ENCODE measurements at places on chromosomes 5 and 9.

- H3K4me3 ChIP-seq = no peak overlapping the region
- no peaks in the 10 kb centered on the region for H3K4me1 ChIP-seq
- H3K27me3 ChIP-seq = no peaks in the 10 kb centered on the region
- H3K36me3 ChIP-seq = peaks cover 1% of the 10 kb centered on the region
- H3K27ac ChIP-seq = no peak overlapping the region
These were observed 16.9 kb downstream of the NNT start for GRCh38 chr5:43619911-43620310.

- no peak overlapping the region for H3K4me3 ChIP-seq
- no peak overlapping the region for H3K27ac ChIP-seq
- no peaks in the 10 kb centered on the region for H3K4me1 ChIP-seq
- DNase-seq = no peak
- H3K36me3 ChIP-seq = no peaks in the 10 kb centered on the region
These were observed 438.5 kb upstream of the RGMB start for GRCh38 chr5:98334946-98335345.

GRCh38 chr5:138469540-138470321 is 4.5 kb downstream of the EGR1 start:
- peak overlapping the region; percentile 88 for H3K27ac ChIP-seq
- no peak overlapping the region for H3K4me3 ChIP-seq
- H3K27me3 ChIP-seq = no peaks in the 10 kb centered on the region
- H3K36me3 ChIP-seq = peaks cover 9% of the 10 kb centered on the region
- H3K4me1 ChIP-seq = peaks cover 10% of the 10 kb centered on the region

DNA sequence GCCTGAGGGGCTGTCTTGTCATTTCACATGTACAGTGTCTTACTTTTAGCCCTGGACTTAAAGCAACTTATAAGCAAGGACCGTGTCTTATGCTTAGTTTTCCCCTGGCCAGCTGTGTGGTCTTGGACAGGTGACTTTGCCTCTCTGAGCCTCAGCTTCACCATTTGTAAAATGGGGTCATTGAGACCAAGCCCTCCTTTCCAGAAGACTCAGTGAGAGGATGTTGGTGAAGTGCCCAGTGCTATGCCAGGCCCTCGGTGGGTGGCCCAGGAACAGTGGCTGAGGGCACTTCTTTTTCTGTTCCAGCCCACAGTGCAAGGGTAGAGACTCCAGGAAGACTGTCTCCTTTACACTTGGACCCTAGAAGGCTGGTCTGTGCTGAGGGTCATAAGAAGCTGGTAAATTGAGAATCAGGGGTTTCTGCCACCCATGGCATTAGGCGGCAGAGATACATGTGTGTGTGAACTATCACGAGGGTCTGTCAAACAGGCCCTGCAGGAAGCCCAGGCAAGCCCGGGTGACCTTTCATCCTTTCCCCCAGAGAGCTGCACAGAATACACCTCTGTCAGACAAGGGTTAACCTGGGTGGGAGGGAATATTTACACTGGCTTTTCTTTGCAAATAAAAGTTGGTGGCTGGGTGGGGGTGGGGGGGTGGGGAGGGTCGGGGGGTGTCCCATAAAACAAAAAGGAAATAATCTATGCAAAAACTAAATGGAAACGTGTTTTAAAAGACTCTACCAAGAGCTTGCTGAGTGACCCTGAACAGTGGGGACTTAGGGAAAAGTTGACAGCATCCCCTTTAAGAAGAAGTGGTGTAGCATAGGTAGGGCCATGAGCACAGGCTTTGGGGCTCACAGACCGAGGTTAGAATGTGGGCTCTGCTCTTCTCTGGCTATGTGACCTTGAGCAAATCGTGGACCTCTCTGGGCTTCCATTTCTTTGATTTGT is 20.4 kb upstream of the KIF12 start:
- H3K27ac ChIP-seq = no peak overlapping the region
- no peaks in the 10 kb centered on the region for H3K27me3 ChIP-seq
- no peak overlapping the region for H3K4me3 ChIP-seq
- H3K36me3 ChIP-seq = no peaks in the 10 kb centered on the region
- H3K4me1 ChIP-seq = peaks cover 58% of the 10 kb centered on the region

GRCh38 chr9:672851-673250 is 168.6 kb upstream of the DMRT1 start:
- no peaks in the 10 kb centered on the region for H3K36me3 ChIP-seq
- H3K27me3 ChIP-seq = no peaks in the 10 kb centered on the region
- H3K27ac ChIP-seq = no peak overlapping the region
- H3K4me3 ChIP-seq = no peak overlapping the region

GRCh38 chr9:128276574-128277270 is 646 bp downstream of the SWI5 start:
- peak overlapping the region; percentile 69 for H3K4me3 ChIP-seq
- no peaks in the 10 kb centered on the region for H3K36me3 ChIP-seq
- peaks cover 5% of the 10 kb centered on the region for H3K4me1 ChIP-seq
- H3K27me3 ChIP-seq = no peaks in the 10 kb centered on the region
- H3K27ac ChIP-seq = peak overlapping the region; percentile 97
- DNase-seq = no peak

GRCh38 chr5:154568589-154568988 is 90.6 kb upstream of the HAND1 start:
- H3K27me3 ChIP-seq = no peaks in the 10 kb centered on the region
- no peak overlapping the region for H3K4me3 ChIP-seq
- no peak for DNase-seq
- H3K36me3 ChIP-seq = no peaks in the 10 kb centered on the region
- H3K27ac ChIP-seq = no peak overlapping the region
- H3K4me1 ChIP-seq = no peaks in the 10 kb centered on the region

GRCh38 chr5:173472784-173473278 is 143.6 kb downstream of the BOD1 start:
- H3K4me3 ChIP-seq = no peak overlapping the region
- no peaks in the 10 kb centered on the region for H3K36me3 ChIP-seq
- H3K27ac ChIP-seq = no peak overlapping the region
- no peak for DNase-seq

GRCh38 chr5:107155707-107156106 is 515.0 kb downstream of the EFNA5 start:
- no peaks in the 10 kb centered on the region for H3K27me3 ChIP-seq
- no peak for DNase-seq
- no peaks in the 10 kb centered on the region for H3K36me3 ChIP-seq
- no peak overlapping the region for H3K4me3 ChIP-seq

DNA sequence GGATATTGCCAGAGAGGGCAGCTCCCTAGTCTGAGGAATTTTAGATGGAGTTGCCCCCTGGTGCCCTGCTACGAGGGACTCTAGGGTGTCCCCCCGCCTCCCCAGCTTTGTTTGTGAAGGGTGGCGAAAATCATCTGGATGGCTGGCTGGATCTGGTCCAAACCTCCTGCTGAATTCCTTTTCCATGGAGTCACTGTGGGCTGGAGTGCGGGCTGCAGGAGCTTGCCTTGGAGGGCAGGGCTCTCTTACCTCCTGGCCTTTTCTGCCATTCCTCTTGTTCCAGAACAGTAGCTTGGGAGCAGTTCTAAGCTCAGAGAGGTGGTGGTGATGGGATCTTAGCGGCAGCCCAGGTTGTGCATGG is 2.1 kb downstream of the SYNPO start:
- peaks cover 67% of the 10 kb centered on the region for H3K4me1 ChIP-seq
- no peak overlapping the region for H3K4me3 ChIP-seq
- no peak overlapping the region for H3K27ac ChIP-seq
- no peaks in the 10 kb centered on the region for H3K27me3 ChIP-seq
- no peak for DNase-seq

DNA sequence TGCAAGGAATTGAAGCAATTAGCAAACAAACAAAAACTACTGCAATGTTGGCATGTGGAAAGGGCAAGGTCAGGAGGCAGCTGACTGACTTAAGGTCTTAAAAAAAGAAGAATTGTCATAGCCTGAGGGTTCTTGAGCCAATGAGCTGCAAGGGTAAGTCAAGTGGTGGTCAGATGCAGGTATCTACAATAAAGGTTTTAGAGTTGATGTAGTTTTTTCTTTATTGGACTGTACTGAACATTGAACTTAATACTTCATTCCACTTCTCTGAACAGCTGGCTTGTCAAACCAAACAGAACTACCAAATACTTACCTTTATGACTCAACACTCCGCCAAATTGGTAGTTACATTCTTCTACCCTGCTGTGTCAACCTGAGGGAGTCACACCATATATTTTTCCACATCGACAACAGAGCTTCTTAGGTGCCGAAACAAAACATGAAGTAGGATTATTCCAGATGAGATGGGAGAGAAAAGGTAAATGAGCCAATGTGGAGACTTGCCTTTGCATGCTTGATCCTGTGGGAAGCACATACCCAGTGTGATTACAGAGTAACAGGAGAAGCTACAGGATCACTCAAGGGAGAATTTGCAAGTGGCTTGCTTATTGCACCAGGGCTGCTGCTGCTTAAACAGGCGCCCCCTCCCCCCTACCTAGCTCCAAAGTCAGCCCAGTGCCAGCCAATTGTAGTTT is 35.3 kb downstream of the EQTN start:
- no peak overlapping the region for H3K4me3 ChIP-seq
- no peaks in the 10 kb centered on the region for H3K36me3 ChIP-seq
- no peak for DNase-seq
- H3K27ac ChIP-seq = no peak overlapping the region
- H3K27me3 ChIP-seq = no peaks in the 10 kb centered on the region
- H3K4me1 ChIP-seq = no peaks in the 10 kb centered on the region

DNA sequence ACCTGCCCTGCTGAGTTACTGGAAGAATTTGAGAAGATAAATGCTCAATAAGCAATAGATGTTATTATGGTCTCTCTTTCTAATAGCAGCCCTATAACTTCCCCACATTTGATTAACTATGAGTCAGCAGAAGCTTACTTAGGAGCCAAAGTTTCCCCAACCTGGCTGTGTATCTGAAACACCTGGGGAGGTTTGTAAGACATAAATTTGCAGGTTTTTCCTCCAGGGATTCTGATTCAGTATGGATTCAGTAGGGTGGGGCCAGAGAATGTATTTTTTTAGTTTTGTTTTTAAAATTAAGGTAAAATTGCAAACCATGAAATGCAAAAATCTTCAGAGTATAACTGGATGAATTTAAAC is 44.9 kb upstream of the GNPDA1 start:
- no peaks in the 10 kb centered on the region for H3K4me1 ChIP-seq
- DNase-seq = no peak
- H3K4me3 ChIP-seq = no peak overlapping the region
- no peaks in the 10 kb centered on the region for H3K27me3 ChIP-seq

GRCh38 chr5:75185763-75186162 is 50.9 kb downstream of the ANKRD31 start:
- no peak for DNase-seq
- no peak overlapping the region for H3K27ac ChIP-seq
- no peaks in the 10 kb centered on the region for H3K27me3 ChIP-seq
- no peak overlapping the region for H3K4me3 ChIP-seq

GRCh38 chr9:137305060-137305797 is 3.2 kb upstream of the NRARP start:
- no peaks in the 10 kb centered on the region for H3K27me3 ChIP-seq
- H3K36me3 ChIP-seq = no peaks in the 10 kb centered on the region
- peaks cover 22% of the 10 kb centered on the region for H3K4me1 ChIP-seq
- H3K4me3 ChIP-seq = no peak overlapping the region
- no peak overlapping the region for H3K27ac ChIP-seq

DNA sequence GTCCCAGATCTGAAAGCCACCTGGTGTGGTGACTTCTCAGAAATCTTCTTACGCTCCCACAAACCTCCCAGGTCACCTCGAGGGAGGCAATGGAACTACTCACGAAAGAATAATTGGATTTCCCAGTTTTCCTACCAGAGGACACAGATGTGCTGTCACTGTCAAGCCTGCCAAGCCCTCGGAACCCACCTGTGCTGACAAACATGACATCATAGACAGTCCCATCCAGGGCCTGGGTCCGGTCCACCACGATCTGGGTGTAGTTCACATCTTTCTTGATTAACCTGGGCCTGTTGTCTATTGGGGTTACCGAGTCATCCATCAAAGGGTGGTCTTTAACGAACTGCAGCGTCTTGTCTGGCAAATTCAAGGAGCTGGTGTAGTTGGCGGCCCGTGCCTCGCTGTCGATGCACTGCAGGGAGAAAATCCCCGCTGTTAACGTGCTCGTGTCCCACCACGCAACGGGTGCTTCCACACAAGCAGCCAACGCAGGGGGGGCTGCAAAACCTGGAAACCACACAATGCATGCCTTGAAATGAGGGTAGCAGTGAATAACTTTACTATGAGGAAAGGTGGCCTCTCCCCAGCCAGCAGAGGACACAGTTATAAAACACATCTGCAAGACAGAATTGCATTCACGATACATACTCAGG is 69.0 kb downstream of the SECISBP2 start:
- no peak for DNase-seq
- peaks cover 4% of the 10 kb centered on the region for H3K4me1 ChIP-seq
- no peaks in the 10 kb centered on the region for H3K36me3 ChIP-seq

DNA sequence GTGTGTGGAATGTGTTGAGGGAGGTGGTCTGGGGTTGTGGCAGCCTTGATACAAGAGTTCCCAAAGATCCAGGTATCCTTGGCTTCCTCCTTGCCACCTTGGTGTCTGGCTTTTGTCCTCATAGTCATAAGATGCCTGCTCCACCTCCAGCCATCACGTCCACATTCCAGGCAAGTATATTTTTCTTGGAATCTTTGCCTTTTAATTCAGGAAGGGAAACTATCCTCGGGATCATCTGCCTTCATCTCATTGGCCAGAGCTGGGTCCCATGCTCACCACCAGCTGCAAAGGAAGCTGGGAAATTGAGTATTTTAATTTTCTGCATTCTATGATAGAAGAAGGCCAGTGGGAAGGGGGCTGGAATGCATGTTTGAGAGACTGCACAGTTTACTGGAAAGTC is 186.7 kb downstream of the C9orf50 start:
- H3K36me3 ChIP-seq = no peaks in the 10 kb centered on the region
- peaks cover 7% of the 10 kb centered on the region for H3K4me1 ChIP-seq
- no peak for DNase-seq
- no peak overlapping the region for H3K27ac ChIP-seq

DNA sequence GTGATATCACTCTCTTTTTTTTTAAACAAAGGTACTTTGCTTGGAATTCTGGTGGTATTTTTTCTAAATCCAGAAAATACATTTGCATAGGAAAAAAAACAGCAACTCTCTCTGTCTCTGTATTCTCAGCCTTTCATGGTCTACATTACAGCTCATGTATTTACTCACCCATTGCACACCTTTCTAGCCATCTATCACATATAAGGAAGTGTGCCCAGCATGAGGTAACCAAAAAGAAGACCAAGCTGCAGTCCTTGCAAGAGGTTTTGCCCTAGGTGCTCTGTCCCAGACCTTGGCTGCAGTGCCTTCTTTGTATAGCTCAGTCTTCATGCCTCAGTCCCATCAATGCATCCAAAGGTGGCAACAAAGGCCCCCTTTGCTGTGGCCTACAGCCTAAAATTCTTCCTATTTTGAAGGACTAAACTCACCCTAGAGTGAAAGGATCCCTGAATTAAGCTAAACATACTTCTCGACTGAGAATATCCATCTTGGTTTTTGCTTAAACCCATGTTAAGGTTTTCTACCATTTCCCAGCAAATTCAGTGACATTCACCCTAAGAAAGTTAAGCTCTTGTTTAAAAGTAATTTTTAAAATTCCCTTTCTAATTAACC is 446.4 kb downstream of the KIF4B start:
- no peak overlapping the region for H3K4me3 ChIP-seq
- peak overlapping the region; percentile 49 for H3K27ac ChIP-seq
- no peak for DNase-seq
- peaks cover 18% of the 10 kb centered on the region for H3K4me1 ChIP-seq
